ENCODE measurements at places on chromosomes 11 and 22.
A peak's percentile ranks its signal among the peaks of the same experiment; 100 is the strongest.

- DNase-seq: no peak
Measured at GRCh38 chr22:32799496-32799895, 2.0 kb upstream of the TIMP3 start.

DNA sequence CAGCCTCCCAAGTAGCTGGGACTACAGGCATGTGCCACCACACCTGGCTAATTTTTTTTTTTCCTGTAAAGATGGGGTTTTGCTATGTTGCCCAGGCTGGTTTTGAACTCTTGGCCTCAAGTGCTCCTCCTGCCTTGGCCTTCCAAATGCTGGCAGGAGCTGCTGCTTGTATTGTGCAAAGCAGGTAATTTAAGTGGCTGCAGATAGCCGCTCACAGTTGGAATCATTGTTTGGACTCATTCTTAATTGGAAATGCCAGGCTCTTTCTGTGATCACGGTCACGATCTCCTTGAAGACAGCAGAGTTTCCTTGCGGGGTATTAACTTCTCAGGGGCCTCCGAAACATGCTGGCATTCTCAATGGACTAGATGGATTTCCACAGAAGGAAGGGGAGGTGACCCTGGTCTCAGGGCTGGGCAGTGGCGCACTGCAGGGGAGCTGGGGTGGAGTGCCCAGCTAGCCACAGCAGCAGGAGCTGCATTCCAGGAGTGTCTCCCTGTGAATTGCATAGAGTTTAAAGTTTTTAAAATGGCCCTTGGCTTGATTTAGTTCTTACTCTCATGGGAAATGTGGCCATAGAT is 136.1 kb downstream of the MORC2 start:
- DNase-seq: no peak

DNA sequence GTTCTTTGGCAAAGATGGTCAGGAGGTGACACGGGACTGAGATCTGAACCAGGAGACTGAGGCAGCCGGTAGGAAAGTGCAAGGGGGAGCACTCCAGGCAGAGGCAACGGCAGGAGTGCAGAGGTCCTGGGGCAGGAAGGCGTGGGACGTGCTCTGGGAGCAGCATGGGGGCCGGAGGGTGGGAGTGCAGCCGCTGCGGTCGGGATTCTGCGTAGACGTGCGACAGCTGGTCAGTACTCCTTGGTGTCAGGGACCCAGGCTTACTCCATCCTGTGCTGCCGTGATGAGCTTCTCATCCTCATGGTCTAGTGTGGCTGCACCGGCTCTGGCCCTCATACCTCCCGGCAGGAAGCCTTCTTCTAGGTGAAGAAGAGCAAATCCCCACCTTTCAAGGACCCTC is 16.9 kb upstream of the TRMU start:
- DNase-seq: no peak

GRCh38 chr22:23150762-23151161 is 5.5 kb downstream of the RAB36 start:
- DNase-seq: no peak

GRCh38 chr11:77300695-77301094 is 791 bp downstream of the GDPD4 start:
- no peak for DNase-seq

DNA sequence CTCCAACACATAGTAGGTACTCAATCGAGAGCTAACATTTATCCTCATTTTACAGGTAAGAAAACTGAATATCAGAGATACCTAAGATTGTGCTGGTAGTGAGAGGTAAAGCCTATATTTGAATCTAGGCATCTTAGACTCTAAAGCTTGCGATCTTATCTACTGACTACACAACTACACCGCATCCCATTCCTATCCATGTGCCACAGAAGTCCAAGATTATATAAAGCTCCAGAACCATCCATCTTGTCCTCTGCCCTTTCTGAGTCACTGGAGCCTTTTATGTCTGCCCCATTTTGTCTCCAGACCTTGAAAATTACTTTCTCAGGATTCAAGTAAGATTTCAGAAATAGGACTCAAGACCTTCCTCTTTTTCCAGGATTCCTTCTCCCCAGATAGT is 84.4 kb downstream of the OR5AK2 start:
- no peak for DNase-seq

- DNase-seq: no peak
Measured at GRCh38 chr11:115903179-115903578, 399.0 kb upstream of the CADM1 start.

DNA sequence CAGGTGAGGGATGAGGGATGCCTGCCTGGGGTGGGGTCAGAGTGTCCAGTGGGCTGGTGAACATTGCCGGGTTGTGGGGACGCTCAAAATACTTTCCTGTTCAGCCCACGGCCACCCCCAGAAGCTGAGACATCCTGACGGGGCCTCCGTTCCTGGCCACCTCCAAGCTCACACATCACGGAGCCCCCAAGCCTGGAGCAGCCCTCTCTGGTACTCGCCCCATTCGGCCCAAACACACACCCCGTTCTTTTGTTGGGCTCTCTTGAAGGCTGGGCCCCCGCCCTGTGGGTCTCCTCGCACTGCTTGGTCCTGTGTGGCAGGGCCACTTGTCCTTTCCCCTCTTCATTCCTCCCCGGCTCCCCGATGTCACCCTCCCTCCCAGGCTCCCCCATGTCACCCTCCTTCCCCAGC is 442.6 kb downstream of the TBC1D22A start:
- no peak for DNase-seq

DNA sequence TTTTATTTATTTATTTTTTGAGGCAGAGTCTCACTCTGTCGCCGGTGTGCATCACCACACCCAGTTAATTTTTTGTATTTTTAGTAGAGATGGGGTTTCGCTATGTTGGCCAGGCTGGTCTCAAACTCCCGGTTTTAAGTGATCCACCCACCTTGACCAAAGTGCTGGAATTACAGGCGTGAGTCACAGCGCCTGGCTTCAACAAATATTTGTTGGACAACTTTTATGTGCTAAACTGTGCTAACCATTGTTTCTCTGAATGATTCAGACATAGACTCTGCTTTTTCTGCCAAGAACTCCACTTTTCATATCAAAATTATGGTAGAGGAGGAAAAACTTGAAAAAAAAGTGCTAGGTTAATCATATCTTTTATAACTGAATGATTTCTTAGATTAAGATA is 36.3 kb downstream of the MMP7 start:
- no peak for DNase-seq

DNA sequence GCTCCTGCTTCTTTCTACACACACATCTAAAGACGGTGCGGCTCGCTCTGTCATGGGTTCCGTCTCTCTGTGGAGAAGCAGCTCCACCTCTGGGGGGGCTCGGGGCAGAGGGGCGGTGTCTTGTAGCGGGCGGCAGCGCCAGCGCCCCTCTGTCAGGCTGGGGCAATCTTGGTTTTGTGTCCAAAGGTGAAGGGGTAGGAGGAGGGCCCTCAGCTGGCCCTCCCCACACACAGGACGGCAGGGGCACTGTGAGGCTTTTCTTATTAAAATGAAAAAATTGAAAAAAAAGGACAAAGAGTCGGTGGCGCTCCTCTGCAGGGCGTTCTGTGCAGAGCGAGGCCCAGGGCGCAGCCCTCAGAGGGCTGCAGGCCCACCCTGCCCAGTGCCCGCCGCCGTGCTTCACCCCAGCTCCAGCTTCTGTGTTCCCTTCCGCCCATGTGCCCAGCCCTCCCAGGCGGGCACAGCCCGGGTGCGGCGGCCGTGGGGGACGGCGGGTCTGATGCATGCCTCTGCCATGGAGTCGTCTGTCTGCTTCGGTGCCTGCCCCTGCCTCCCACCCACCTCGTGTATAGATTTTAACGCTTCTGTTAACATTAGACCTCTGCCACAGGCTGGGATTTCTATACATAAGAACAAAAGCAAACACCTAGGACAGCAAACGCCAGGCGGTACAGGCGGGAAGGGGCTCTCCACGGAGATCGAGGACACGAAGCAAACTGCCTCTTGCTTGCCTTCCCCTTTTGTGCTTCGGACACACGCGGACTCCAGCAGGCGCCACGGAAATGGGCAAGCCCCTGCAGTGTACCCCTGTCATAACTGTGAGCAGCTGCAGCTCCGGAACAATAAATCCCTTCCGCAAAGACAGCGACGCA is 24.5 kb downstream of the MOB2 start:
- no peak for DNase-seq

- no peak for DNase-seq
Measured at GRCh38 chr11:71129624-71130023, 122.8 kb downstream of the SHANK2 start.

DNA sequence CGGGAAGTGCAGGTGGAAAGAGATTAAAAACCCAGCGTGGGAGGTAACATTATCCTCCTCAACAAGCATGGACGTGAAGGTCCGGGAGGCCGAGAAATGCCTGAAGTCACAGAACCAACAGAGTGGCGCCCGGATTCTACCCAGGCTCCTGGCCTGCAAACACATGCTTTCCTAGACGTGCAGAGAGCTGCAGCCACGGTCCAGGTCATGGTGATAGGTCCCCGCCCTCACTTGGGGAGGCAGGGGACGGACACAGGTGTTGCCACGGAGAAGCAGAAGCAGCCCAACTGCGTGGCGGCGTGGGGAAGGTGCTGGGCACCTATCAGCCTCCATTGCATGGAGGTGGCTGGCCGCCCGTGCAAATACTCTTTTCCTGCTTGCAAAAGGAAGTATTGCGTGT is 148.8 kb downstream of the MPPED1 start:
- DNase-seq: no peak

- no peak for DNase-seq
Measured at GRCh38 chr11:33259869-33260268, 2.7 kb downstream of the HIPK3 start.

DNA sequence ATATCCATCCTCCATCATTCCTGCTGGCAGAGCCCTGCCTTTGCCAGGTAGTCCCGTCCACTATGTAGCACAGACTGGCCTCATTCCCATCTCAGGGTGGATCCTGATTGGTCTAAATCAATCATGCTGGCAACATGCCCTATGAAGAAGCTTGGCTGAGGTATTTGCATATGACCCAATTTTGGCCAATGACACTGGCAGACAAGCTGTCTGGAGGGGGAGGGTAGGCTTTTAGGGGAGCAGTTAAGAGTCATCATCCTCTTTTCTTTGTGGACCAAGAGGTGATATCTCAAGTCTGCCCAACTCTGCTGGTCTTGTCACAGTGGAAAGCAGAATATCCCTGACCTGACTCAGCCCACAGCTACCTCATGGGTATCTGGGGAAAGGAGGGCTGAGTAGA is 5.1 kb downstream of the CCDC89 start:
- no peak for DNase-seq

DNA sequence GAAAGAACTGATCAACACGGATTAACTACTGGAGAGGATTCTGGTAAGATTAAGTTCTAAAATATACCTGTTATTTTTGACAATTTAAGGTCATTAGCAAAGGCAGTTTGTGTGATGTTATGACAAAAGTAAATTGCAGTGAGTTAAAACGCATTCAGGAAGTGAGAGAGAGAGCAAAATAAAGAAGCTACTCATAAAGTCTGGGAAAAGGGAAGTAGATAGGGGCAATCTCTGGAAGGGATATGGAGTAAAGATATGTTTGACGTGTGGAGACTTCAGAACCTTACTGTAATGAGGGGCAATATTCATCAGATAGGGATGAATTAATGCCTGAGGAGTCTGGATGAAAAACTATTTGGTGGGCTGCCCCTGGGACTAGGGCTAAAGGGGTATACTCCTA is 16.8 kb downstream of the OR56B4 start:
- DNase-seq: no peak

DNA sequence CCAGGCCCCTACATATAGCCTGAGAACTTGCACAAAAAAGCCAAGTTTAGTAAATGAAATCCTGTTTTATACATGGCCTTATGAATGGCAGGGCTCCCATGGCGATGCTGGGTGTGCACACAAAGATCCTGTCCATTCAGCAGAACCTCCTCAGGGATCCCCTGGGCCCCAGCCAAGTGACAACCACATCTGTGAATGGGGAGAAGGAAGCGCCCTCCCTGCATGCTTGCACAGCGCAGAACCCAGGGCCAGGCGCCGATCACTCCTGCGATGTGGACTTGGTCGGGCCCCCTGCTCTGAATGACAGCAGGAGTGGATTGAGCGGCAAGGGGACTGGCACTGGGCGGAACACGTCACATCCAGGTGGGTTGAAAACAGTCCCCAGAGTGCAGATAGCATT is 4.5 kb upstream of the CDC42EP2 start:
- DNase-seq: no peak

DNA sequence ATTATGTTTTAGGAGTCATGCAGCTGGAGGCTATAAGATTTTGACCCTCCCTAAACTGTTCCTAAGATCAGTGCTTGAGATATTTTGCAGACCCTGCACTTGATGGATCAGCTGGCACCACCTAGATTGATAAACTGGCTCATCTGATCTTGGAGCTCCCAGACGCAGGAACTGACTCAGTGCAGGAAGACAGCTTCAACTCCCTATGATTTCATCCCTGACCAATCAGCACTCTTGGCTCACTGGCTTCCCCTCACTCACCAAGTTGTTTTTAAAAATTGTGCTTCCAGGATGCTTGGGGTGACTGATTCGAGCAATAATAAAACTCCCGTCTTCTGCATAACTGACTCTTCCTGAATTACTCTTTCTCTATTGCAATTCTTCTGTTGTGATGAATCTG is 637.5 kb upstream of the FAT3 start:
- DNase-seq: no peak

GRCh38 chr22:32676191-32676590 is 125.3 kb upstream of the TIMP3 start:
- DNase-seq: no peak

DNA sequence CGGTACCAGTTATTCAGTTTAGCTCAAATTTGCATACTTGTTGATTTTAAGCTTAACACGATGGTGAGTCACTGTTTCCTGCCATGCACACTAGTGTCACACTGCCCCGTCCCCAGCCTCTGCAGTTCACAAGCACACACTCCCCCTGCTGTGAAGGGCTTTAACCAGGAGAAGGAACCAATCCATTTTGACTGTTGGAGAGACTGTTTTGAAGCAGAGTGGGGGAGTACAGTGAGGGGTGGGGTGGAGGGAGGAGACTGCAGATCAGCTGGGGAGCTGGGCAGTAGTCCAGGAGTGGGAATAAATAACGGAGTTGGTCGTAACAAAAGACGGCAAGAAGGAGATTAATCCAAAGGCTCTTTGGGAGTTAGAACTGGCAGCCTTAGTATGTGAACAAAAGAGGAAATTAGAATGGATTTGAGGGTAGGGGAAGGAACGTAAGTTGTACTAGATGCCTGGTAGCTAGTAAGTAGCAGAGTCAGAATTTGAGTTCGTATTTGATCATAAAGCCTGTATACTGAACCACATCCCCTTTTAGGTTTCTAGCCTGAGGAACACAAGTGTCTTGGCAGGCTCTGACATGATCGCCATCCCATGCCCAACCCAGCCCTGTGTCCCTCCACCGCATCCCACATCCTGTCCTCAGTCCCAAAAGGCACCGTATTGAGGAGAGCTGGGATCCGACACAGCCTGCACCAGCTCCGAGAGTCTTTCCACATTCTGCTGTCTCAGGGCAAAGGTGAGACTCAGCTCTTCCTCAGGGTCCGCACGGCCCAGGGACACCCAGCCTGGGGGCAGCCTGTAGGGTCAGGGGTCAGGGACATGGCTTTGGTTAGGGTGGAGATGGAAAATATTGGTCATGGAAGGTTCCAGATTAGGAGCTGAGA is 862 bp downstream of the TPP1 start:
- DNase-seq: peak; percentile 48

GRCh38 chr11:109933126-109933525 is 160.1 kb upstream of the ZC3H12C start:
- DNase-seq: no peak

- DNase-seq: no peak
Measured at GRCh38 chr11:129457321-129457720, 81.7 kb downstream of the BARX2 start.

- no peak for DNase-seq
Measured at GRCh38 chr11:110490886-110491285, 61.1 kb downstream of the FDX1 start.

Measured in GM06990 (cell line).